ENCODE measurements at places on chromosomes 5 and 9.

- no peak for DNase-seq
Observed at GRCh38 chr5:1883925-1884677, 1.4 kb upstream of the IRX4 start.

DNA sequence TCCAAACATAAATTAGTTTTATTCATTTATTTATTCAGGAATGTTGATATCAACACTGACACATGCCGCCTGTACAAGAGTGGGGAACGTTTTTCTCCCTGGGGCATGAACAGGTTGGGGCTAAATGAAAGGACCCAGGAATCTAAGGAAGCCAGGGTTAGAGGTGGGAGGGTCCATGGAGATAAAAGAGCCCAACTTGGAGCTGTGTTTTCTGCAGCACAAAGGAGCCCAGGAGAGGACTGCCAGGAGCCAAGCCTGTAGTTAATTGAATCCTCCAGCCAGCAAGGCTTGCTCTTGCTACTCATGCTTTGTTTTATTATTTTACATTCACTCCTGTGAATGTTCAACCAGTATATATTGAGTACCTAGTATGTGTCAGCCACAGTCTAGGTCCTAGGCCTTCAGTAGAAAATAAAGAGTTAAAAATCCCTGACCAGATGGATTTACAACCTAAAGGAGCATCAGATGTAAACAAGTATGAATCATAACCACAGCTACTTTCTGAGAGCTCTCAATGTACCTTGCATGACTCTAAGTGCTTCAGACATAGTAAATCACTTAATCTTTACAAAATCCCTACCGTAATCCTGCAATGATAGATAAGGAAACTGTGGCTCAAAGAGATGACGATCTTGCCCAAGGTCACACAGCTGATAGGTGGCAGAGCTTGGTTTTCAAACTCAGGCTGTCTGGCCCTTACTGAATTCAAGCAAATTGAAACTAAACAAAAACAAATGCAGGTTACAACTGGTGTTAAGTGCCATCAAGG, 69.8 kb downstream of the ASTN2 start:
- peak; percentile 22 for DNase-seq

- peak; percentile 33 for DNase-seq
Observed at GRCh38 chr5:169667896-169668674, 31.0 kb downstream of the DOCK2 start.

- no peak for DNase-seq
Observed at GRCh38 chr9:70506159-70506558, 91.7 kb upstream of the KLF9 start.

DNA sequence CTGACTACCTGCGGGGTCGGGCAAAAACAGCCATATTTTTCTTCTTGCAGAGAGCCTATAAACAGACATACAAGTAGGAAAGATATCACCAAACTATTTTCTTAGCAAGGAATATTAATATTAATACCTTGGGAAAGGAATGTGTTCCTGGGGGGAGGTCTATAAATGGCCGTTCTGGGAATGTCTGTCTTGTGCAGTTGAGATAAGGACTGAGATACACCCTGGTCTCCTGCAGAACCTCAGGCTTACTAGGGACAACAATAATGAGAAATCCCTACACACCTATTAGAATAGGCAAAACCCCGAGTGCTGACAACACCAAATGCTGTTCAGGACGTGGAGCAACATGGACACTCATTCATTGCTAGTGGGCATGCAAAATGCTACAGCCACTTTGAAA, 297.2 kb downstream of the DRD1 start:
- no peak for DNase-seq

DNA sequence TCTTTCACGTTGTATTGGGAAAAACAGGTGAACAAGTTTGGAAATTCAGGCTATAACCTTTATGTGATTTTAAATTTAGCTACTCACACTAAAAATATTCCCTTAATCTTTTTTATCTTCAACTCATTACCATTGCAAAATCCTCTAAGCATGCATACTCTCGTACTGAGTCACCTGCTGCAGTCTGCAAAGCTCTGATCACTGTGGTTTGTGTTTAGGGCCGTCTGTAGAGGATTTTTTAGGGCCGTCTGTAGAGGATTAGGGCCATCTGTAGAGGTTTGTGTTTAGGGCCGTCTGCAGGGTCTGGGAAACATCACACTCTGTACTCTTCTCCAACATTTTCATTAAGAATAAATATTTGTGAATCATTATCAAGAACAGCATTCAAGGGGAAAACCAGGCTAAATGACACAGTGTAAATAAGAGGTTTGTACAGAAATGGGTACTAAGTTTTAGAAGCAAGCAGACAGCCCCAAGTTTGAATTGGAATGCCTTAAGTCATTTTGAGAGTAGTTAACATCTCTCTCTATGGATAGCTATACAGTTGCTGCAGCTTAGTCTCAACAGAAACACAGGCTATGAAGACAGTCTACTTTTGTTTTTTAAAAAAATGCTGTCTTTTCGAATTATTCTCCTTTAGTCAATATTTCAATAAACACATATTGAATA, 155.0 kb upstream of the TSLP start:
- DNase-seq, result peak; percentile 70

- no peak for DNase-seq
Observed at GRCh38 chr5:128093368-128093767, 9.8 kb downstream of the SLC12A2 start.

DNA sequence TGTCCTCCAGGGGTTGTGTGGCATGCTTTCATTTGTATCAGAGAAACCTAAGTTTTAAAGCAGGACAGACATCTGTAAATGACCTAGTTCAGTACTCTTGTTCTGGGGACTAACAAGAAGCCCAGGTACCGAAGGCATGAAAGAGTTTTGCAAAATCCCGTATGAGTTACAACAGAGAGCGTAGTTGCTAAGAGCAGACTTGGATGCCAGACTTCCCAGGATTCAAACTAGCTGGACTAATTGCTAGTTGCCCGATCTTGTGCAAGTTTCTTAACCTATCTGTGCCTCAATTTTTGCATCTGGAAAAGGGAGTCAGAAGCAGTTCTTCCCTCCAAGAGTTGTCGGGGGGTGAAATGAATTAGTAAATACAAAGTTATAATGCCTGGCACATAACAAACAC, 20.9 kb downstream of the FBXL7 start:
- DNase-seq, result no peak

GRCh38 chr9:35962126-35962906, 4.4 kb upstream of the OR2S2 start:
- DNase-seq, result no peak

DNA sequence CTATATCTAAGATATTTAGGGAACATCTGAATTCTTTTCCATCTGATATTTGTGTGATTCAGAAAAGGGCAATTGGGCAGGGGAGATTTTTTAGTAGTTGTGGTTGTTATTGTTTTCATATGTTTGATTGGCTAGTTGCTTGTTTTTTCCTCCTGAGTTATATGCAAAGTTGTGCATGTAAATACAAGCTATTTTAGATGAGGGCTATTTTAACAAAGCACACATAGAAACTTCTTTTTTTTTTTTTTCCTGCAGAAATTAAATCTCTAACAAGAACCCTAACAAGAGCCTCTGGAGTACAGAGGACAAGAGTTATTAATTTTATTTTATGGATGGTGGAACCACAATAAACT, 559.1 kb downstream of the CETN3 start:
- DNase-seq, result no peak

DNA sequence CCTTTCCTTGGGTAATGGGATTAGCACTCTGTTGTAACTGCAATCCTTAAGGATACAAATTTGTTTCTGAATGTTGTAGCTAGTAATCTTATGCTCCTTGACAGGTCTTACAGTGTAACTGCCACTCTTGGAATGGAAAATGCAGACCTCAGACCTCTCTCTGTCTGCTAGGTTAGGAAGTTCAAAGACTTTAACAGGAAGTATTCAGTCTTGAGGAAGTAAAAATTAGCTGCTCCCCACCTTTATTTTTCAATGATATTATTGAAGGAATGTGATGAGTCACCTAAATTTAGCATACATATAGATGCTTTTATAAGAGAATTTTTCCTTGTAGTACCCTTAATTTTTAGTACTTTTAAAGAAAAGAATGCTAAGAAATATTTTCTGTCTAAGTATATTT, 71.5 kb downstream of the PAM start:
- no peak for DNase-seq

GRCh38 chr5:43772764-43773477, 169.9 kb downstream of the NNT start:
- peak; percentile 45 for DNase-seq

Data from SW480 (cell line).